ENCODE measurements at places on chromosomes 7 and 10. TPM values are rescaled to one million over a fixed set of nuclear protein-coding genes. Genes with fewer than 3 reads are reported as not detected.

Gene SPDYE2
- total RNA-seq, result not detected

DNA sequence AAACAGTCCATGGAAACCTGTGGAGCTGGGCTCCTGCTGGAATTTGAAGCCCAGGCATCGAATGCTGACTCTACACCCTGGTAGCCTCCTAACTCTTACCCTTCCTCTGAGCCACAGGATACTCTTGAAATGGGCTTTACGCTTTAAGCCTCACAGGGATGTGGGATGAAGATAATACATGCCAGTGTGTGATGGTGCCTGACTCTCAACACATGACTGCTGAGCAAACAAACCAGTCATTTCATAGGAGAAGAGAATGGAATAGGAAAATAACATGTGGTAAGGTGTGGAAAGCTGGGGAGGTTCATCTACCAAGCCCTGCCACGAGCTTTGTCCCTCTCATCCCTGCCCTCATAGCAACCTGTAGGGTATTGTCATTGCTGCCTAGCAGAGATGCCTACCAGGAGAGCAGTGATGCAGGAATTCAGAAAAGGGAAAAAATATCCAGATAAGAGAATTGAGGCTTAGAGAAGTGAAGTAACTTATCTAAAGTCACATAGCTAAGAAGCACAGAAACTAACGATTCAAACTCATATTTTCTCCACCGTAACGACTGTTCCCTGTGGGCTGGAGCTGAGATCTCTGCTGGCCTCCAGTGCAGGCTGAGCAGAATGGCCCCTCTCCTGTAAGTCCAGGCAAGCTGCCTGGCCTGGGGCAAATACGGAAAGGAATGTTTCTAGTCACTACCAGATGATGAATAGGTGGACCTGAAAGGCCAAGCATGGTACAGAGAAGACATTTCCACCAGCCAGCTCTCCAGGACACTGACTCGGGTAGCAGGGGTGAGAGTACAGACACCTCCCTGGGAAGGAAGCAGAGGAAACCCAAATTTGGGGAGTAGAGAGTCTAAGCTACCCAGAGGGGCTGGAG lies 90.2 kb upstream of the DUSP5 start:
- H3K27ac ChIP-seq, result no peak overlapping the region
- peaks cover 8% of the 10 kb centered on the region for H3K4me1 ChIP-seq

Gene TET1
- total RNA-seq, result 3.0 TPM

DNA sequence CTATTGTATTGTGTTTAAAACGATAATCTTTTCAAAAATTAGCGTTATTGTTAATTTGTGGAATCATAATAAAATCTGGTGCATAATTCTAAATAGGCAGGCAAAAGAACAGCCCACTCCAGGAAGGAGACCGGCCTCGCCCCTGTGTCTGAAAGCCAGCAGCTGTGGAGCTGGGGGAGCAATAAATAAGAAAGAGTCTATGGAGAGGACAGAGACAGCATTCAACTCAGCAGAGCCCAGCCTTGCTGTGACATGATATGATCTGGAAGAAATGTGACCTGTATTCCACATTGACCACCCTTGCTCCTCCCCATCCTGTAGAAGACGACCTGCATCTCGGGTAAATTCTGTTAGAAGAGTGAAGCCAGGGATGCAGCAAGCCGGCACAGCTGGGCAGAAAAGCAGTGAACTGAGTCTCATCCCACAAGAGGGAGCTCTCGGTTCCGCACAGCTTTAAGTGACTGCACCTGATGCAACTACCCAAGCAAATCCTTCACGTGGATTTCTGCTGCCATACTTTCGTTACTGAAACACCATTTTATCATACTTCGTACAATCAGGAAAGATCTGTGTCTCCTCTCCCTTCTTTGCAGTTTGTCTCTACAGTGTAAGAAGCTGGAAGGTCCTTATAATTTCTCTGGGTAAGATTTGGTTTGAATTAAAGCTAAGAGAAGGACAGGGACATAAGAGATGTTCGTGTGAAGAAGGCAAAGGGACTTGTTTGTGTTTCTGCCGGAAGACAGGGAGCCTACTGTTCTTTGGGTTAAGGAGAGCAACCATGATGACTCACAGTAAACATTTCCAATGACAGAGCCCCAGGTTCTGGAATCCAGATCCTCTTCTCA lies 427.1 kb downstream of the GPAM start:
- peak; percentile 8 for DNase-seq
- no peak overlapping the region for H3K4me3 ChIP-seq
- no peaks in the 10 kb centered on the region for H3K36me3 ChIP-seq
- H3K4me1 ChIP-seq, result no peaks in the 10 kb centered on the region

Gene GFRA1
- not detected for total RNA-seq

Gene CRHR2
- not detected for total RNA-seq

GRCh38 chr10:80648106-80648505 lies 110.4 kb downstream of the SH2D4B start:
- H3K4me3 ChIP-seq, result no peak overlapping the region
- H3K36me3 ChIP-seq, result no peaks in the 10 kb centered on the region
- no peak for DNase-seq
- no peak overlapping the region for H3K27ac ChIP-seq

GRCh38 chr10:58660575-58661255 lies 148.0 kb downstream of the BICC1 start:
- H3K4me3 ChIP-seq, result no peak overlapping the region
- no peak overlapping the region for H3K27ac ChIP-seq
- no peaks in the 10 kb centered on the region for H3K4me1 ChIP-seq
- no peaks in the 10 kb centered on the region for H3K27me3 ChIP-seq
- no peaks in the 10 kb centered on the region for H3K36me3 ChIP-seq

Gene C10orf62
- total RNA-seq, result not detected

GRCh38 chr10:11434324-11434723 lies 177.1 kb downstream of the USP6NL start:
- no peak overlapping the region for H3K4me3 ChIP-seq
- H3K27me3 ChIP-seq, result no peaks in the 10 kb centered on the region
- H3K4me1 ChIP-seq, result peaks cover 3% of the 10 kb centered on the region
- DNase-seq, result no peak

GRCh38 chr10:107022600-107023354 lies 141.7 kb downstream of the SORCS1 start:
- H3K4me3 ChIP-seq, result no peak overlapping the region
- no peak for DNase-seq
- no peak overlapping the region for H3K27ac ChIP-seq
- H3K36me3 ChIP-seq, result no peaks in the 10 kb centered on the region
- no peaks in the 10 kb centered on the region for H3K27me3 ChIP-seq

DNA sequence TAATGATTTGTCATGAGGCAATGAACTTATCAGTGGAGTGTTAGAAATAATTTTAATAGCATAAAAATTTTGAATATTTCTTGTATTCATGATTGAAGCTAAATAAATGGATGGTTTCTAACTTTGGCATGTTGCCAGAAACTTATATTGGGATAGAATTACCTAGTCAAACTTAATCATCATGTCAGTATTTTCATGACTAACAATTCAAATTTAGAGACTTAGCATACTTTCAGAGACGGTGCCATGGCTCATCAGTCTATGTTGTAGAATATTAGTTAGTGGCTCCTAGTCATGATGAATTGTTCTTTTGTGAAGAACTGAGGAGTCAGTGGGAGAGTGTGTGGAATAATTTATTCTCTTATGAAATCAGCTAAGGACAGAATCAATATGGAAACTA lies 599.6 kb upstream of the POT1 start:
- H3K4me1 ChIP-seq, result no peaks in the 10 kb centered on the region
- no peaks in the 10 kb centered on the region for H3K36me3 ChIP-seq
- H3K27ac ChIP-seq, result no peak overlapping the region
- H3K4me3 ChIP-seq, result no peak overlapping the region

DNA sequence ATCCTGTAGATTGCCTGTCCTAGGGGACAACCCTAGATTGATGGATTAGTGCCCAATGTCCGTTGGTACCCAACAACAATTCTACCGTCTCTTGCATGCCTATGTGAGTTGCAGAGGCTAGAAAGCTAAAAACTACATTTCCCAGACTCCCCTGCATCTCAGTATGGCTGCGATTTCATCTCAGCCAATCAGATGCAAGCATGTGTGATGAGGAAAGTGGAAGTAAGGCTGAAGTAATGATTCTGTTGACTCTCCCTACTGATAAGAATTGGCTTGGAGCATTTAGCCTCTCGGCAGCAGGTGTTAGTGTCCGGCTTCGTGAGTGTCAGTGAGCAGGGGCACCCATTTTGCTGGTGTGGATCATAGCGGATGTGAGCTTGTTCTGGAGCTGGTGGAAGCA lies 171.9 kb downstream of the FGFR2 start:
- H3K27ac ChIP-seq, result no peak overlapping the region
- H3K4me1 ChIP-seq, result no peaks in the 10 kb centered on the region
- no peak overlapping the region for H3K4me3 ChIP-seq
- no peaks in the 10 kb centered on the region for H3K27me3 ChIP-seq
- DNase-seq, result no peak
- no peaks in the 10 kb centered on the region for H3K36me3 ChIP-seq

DNA sequence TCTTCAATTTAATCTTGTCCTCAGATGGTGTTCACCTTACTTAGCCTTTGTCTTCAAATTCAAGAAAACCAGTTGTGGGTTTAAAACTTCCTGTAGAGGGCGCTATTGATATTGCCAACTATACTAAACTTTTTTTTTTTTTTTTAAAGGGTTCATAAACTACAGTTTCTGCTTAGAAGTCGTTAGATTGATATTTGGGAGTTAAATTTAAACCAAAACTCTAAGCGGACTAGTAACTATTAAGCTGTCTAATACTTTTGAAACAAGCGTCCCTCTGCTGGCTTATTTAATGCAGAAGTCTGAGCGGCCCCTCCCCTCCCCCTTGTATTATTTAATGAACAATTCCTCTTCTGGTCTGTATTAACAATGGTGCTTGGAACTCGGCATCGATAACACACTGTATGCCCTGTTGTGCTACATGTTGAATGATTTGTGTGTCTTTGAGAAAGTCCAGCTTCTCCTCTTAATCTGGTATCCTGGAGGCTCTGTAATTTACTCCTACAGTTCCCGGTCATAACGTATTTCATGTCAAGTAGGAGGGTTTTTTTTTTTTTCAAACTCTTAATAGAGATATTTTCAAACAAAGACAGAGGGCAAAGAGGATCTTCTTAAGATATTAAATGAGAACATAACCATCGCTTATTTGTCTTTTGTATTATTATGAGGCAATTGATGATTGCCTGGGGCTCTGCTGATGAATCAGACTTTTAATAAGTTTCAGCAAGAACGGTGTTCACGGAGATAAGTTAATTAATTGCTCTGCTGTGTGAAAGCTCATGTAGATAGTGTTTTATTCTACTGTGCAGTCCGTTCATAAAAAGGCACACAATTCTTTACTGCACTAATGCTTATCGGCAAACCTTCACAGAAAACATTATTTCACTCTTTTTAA lies 22.6 kb upstream of the CREB5 start:
- no peak overlapping the region for H3K4me3 ChIP-seq
- no peak overlapping the region for H3K27ac ChIP-seq
- H3K27me3 ChIP-seq, result peaks cover 33% of the 10 kb centered on the region
- DNase-seq, result peak; percentile 22
- H3K4me1 ChIP-seq, result no peaks in the 10 kb centered on the region

DNA sequence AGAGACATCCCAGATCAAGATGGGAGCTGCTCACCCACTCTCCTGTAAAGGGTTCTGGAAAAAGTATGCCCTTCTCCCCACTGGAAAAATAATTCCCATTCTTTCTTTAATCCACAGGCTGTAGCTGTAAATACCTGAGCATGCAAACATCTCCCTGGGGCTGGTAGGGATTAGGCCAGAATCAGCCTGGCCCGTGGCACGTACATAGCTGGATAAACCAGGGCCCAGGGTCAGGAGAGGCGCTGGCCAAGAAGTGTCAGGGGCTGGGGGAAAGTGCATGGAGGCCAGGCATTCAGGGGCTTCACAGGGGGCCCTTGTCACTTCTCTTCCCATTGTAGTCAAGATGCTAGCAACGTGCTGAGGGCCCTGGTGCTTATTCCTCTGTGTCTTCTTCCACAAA lies 30.7 kb upstream of the AQP1 start:
- H3K27ac ChIP-seq, result no peak overlapping the region
- H3K4me1 ChIP-seq, result peaks cover 3% of the 10 kb centered on the region
- no peak for DNase-seq
- no peaks in the 10 kb centered on the region for H3K27me3 ChIP-seq
- no peaks in the 10 kb centered on the region for H3K36me3 ChIP-seq
- no peak overlapping the region for H3K4me3 ChIP-seq

Data from activated CD4-positive, alpha-beta T cell treated with anti-CD3 and anti-CD28 coated beads, Interleukin-2, amount 10 ng/mL, durations not matched to agents 7 days and 5 days (primary cell).